GM23338 (cell line): ENCODE measurements at places on chromosomes 1 and 21. TPM values are rescaled to one million over a fixed set of nuclear protein-coding genes. Genes with fewer than 3 reads are reported as not detected.

DNA sequence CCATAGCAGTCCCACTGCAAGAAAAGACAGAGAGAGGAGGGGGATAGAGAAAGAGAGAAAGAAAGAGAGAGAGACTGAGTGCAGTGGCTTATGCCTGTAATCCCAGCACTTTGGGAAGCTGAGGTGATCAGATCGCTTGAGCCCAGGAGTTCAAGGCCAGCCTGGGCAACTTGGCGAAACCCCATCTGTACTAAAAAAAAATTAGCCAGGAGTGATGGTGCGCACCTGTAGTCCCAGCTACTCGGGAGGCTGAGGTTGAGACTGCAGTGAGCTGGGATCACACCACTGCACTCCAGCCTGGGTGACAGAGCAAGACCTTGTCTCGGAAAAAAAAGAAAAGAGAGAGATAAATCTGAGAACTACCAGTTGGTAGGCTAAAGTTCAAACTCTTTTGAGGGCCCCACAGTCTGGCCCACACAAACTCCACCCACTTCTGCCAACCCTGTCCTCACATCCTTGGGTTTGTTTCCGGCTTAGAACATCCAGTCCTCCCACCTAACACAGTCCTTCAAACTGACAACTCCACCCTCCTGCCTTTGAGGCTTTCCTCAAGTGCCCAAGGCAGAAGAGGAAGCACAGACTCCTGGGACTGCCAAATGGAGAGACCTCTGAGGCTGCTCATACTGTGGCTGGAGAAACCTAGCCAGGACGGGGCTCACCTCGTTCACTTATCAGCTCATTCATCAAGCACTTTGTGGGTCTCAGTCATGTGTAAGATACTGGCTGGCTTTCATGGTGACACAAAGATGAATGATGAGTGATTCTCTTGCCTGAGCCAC, 20.1 kb downstream of the TFAP2E start:
- DNase-seq, result no peak

DNA sequence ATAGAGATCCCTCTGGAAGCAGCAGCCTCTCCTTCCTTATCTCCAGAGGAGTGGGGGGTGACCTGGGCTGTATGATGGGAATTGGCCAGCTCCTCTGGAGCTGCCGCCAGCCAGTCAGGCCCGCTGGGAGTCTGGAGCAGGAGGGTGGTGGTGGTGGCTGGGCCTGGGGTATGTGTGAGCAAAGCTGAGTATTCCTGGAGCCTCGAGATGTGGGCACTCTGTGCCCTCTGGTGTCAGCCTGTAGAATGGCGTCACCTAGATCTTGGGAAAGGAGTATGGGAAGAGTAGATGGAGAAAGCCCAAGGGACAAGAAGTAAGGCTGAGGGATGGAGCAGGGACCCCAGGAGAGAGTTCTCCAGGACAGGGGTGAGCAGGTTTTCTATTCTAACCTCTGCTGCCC, 16.0 kb downstream of the VANGL2 start:
- DNase-seq, result peak; percentile 78

- no peak for DNase-seq
Observed at GRCh38 chr1:157472056-157472701, 80.1 kb downstream of the FCRL5 start.

IL12RB2 gene
- 0.31 and 1.7 TPM in 2 replicates for total RNA-seq

TTC22 gene
- 1.7 and 2.5 TPM in 2 replicates for total RNA-seq

ALPL gene
- 166 and 187 TPM in 2 replicates for total RNA-seq

ADAM30 gene
- total RNA-seq, result not detected in 2 replicates

DNA sequence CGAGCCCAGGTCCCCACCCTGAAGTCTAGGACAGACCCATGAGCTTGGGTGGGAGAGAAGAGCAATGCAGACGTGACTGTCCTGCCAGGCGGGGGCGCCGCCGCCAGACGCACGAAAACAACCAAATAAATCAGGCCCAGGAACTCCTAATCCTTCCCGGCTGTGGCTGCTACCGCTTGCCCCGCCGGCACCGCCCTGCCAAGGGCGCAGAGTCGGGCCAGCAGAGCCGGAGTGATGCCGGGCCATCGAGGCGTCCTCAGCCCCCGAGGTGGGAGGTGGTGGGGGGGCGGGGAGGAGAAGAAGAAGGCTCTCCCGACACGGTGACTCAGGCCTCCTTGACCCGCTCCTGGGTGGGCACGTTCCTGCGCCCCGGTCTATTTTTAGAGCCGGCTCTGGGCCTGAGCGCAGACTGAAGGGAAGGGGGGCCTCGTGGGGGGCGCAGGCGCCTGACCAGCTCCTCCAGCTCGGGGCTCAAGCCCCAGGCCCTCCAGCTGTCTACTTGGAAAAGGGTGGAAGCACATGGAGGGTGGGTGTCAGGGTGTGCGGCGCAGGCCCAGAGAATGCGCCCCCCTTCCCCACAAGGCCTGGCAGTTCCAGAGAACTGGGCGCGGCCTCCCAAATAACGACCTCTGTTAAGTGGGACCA, 10.7 kb upstream of the COL16A1 start:
- peak; percentile 83 for DNase-seq

TAL1 gene
- not detected in 2 replicates for total RNA-seq

DNA sequence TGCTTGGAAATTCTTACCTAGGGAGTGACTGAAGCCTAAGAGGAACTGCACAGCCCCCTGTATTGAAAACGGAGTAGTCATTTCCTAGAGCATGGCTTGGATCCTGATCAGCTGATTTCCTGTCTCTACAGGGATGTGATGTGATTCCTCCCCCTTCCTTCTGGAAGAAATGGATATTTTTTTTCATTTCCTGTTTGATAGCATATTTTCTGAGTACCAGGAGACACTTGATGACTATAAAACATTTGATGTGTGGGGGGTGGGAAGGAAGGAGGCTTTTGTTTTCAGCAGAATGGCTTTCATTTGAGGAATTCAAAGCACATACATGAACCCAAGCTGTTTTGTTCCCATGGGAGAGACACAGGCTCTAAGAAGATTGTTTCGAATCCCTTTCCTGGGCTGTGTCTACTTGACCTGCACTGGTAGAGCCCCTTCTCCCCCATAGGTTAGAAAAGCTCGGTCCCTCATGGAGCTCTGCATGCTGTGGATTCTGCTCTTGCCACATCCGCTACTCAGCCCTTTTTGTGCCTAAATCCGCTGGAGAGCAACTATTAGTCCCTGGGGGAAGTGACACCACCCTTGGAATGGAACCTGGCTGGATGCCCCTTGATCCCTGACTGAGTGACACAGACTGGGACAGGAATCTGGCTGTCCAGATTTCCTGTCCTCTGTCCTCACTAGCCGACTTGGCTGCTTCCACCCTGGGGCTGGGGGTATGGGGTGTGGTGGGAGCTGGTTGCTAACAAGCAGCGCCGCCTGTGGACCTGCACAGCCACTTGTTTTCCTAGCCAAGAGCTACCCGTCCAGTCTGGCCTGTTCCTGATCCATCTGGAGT, 71.8 kb upstream of the MACF1 start:
- DNase-seq, result peak; percentile 96

GRCh38 chr1:21674957-21675356, 5.8 kb upstream of the RAP1GAP start:
- no peak for DNase-seq

DNA sequence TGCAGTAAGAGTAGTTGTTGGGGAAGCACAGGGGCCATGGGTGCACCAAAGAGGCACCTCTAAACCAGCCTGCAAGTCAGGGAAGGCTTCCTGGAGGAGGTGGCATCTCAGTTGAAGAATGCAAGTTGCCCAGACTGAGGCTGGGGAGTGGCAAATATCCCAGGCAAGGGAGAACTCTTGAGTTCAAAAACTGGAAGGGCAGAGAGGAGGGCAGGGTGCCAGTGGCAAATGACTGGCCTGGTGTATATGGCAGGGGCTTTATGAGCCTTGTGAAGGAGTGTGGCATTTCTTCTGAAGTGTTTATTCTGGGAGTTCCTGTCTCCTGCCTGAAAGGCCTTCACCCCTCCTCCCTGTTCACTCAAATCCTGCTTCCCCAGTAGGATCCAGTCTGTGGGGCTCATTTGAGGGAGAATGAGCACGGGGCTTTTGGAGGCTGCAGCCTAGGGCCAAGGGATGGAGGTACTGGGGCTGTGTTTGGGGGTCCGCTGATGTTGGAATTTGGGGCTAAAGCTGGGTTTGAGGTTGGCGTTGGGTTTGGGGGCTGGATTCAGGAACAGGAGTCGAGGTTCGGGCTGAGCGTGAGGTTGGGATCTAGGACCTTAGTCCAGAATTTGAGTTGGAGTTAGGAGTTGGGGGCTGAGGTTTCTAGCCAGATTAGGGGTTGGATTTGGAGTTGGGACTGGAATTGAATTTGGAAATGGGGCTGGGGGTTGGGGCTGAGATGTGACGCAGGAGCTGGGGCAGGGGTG, at the start of gene TMEM125:
Gene TMEM125, plus strand, starts transcription at position 357 of the 749 bp plus-strand sequence. CDS start 2,740 bp downstream, outside the sequence.
- peak; percentile 15 for DNase-seq

DNA sequence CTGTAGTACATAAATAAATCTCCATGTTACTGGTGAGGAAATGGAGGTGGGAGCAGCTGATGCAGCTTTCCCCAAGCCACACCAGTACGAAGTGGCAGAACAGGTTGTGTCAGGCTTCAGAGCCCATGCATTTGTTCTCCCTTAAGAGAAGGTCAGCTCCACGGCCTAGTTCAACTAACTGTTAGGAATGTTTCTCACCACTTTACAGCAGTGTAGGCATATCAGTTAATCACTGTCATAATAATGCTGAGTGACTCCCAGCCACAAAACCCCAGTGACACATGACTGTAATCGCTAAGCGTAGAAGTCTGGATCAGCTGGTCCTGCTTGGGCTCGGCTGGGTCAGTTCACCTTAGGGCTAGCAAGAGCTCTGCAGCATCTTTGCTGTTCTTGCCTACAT, 90.4 kb downstream of the VPS26C start:
- DNase-seq, result peak; percentile 20

GRCh38 chr21:34536820-34537219, 24.8 kb upstream of the KCNE1 start:
- DNase-seq, result no peak

HEYL gene
- 4.1 and 4.5 TPM in 2 replicates for total RNA-seq

- DNase-seq, result no peak
Observed at GRCh38 chr21:27953340-27954045, 986.6 kb upstream of the ADAMTS5 start.

UBASH3A gene
- total RNA-seq, result not detected in 2 replicates

- no peak for DNase-seq
Observed at GRCh38 chr1:211775170-211775569, 55.4 kb downstream of the LPGAT1 start.

FASLG gene
- total RNA-seq, result not detected in 2 replicates

- peak; percentile 90 for DNase-seq
Observed at GRCh38 chr1:154669464-154670282, 61.7 kb upstream of the ADAR start.

DNA sequence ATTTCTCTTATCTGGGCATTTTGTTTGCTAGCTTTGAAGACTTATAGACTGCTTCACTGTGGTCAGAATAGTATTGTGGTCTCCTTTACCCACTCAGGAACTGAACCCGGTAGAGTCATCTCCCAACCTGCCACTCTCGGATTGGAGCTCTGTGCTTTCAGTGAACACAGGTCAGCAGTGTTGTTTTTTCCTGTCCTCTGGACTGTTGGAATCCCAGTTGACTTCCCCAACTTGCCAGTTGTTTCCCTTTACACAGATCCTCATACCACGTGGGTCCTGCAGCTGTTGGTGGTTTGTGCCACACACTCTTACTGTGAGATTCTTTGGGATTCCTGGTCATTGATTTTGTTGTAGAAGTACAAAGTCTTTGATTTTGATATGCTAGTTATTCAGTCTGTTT, 214.1 kb downstream of the DYRK1A start:
- DNase-seq, result no peak

GRCh38 chr1:211068976-211069375, 65.0 kb downstream of the KCNH1 start:
- peak; percentile 18 for DNase-seq

- no peak for DNase-seq
Observed at GRCh38 chr1:12376236-12377045, 146.6 kb downstream of the VPS13D start.

DNA sequence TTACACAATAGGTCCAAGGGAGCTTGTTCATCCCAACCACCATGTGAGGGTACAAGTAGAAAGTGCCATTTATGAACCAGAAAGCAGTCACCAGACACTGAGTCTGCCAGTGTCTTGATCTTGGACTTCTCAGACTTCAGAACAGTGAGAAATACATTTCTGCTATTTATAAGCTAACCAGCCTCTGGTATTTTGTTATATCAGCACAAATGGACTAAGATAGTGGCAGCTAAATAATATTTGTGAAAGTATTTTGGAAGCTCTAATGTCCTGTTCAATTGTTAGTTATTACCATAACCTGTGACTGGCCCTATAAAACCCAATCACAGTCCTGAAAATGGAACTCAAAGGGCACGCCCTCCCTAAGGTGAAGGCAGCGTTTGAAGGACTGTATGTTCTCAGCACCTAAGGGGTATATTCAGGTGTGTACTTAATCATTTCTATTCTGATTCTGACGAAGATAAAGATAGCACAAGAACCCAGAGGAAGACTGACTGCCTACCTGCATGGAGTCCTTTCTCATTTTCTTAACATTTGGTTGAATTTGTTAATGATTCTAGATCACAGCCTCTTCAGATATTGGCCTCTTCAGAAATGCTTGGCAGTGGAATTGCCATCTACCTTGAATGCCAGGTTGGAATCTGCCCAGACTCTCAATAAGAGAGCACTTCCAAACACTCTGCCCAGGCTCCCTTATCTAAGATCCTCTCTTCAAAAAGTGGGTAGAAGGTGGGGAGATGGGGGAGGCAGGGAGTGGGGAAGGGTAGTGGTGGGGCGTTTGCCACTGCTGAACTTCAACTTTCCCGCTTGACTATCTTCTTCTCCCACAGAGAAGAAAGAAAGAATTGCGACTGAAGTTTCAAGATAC, 104.0 kb upstream of the PPP2R5A start:
- no peak for DNase-seq

GRCh38 chr1:198290089-198290683, 133.4 kb downstream of the NEK7 start:
- DNase-seq, result no peak

DNA sequence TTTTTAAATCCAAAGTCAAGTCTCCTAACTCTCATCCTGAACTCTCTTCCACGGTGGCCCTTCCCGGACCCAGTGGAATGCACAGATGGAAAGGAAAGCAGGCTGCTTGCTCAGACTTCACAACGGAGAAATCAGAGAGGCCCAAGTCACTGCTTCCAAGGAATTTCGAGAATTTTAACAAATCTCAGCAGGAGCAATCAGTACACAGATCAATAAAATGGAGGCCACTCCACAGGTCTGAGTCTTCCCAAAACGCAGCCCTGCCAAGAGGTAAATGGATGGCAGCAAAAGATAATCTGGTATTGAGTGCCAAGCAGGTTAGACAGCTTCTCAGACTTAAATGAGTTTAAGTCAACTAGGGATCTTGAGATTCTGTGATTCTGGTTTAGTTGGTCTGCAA, 81.1 kb upstream of the TIAM1 start:
- DNase-seq, result peak; percentile 78

GRCh38 chr21:38802050-38803026, 3.4 kb upstream of the ETS2 start:
- no peak for DNase-seq
